CD4-positive, alpha-beta memory T cell (primary cell): ENCODE measurements at places on chromosomes 7 and 10. TPM values are rescaled to one million over a fixed set of nuclear protein-coding genes. Genes with fewer than 3 reads are reported as not detected.

Gene UPP1
- total RNA-seq: 52.7 TPM

Gene CFTR
- not detected for total RNA-seq

DNA sequence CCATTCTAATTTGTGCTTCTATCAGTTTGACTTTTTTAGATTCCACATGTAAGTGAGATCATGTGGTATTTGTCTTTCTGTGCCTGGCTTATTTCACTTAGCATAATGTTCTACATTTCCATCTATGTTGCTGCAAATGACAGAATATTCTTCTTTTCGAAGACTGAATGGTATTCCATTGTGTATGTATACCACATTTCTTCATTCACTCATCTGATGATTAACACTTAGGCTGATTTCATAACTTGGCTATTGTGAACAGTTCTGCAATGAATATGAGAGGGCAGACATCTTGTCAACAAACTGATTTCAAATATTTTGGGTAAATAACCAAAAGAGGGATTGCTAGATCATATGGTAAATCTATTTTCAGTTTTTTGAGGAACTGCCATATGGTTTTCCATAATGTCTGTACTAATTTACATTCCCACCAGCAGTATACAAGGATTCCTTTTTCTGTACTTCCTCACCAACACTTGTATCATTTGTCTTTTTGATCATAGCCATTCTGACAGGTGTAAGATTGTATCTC lies 52.9 kb downstream of the ZNF22 start:
- no peak for DNase-seq

DNA sequence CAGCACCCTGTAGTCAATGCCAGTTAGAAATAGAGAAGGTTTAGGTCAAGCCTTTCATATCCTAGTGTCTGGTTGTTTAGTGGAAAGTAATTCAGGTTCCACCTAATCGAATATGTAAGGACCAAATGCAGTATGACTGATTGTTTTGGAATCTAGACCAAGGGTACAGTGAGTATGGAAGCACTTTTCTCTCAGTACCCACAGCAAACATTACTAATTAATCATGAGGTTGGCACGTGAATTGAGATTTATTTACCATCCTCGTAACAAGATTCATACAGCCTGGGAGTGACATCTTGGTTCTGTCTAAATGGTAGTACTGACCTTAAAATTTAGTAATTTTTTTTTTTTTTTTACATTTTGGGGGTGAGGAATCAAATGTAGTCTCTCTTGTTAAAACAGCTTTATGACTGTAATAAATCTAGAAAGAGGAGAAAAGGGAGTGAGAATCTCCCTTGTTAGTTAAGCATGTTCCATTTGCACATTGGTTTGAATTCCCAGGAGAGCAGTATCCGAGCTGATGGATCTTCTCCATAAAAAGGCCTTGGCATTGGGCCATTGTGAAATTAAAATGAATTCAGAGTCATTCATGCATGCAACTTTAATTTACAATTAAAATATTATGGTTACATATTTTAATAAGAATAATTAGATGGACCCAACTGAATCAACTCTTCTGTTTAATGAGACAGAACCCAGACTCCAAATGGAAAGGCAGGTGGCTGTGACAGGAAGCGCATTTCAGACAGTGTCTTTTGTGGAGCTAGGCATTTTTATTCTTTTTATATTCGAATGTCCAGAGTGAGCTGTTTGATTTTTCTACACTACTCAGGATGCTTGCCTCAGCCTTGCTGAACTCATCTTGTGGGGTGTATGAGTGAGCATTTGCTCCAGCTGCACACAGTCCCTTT lies 57.6 kb downstream of the SNX10 start:
- DNase-seq: no peak

GRCh38 chr10:30151581-30152389 lies 92.4 kb upstream of the JCAD start:
- DNase-seq: no peak

GRCh38 chr10:72487521-72487920 lies 132.8 kb upstream of the DNAJB12 start:
- DNase-seq: no peak

Gene TMEM139
- total RNA-seq: 1.8 TPM

DNA sequence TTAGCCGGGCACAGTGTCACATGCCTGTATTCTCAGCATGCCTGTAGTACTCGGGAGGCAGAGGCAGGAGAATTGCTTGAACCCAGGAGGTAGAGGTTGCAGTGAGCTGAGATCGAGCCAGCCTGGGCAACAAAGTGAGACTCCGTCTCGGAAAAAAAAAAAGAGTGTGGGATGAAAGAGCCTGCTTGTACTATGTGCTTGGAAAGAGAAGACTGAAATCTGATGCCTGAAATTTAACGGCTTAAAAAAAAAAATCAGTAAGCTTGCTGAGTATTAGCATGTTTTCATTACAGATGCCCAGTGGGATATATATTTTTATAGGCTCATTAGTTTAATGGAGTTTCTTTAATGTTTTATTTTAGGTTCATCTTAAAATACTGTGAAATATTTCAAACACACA lies 4.2 kb downstream of the NT5C2 start:
- DNase-seq: no peak

DNA sequence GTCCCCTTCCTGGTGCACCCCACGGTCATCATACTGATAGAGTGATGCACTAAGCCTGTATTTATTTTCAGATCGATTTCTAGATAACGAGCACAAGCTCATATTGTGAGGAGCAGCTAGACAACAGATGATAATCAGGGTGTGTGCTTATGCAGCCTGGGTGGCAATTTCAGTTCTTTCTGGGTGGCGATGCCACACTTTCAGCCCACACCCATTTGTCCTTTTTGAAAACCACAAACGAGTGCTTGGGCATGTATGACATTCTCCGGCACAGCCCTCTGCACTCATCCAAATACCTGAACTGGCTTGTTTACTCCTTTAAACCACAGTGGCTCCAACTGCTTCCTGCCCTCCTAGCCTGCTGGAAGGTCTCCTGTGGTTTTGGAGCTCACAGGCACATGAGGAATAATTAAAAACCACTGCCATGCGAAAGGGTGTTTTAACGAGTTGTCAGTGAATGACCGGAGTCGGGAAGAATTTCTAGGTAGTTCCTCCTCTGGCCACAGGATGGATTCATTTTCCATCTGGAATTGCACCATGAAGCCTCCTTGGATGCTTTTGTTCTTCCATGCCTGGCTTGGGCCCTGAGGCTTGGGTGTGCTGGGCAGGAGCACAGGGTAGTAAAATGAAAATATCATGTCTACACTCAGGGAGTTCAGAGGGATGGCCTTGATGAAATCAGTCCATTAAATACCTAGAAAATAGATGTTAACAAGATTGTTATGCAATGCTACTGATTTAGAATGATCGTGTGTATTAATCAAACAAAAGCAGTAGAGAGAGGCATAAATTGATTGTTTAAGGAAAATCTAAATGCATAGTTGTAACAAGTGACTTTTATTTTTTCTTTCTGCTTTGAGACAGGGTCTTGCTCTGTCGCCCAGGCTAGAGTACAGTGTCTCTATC lies 52.4 kb upstream of the ITGB1 start:
- peak; percentile 74 for DNase-seq

DNA sequence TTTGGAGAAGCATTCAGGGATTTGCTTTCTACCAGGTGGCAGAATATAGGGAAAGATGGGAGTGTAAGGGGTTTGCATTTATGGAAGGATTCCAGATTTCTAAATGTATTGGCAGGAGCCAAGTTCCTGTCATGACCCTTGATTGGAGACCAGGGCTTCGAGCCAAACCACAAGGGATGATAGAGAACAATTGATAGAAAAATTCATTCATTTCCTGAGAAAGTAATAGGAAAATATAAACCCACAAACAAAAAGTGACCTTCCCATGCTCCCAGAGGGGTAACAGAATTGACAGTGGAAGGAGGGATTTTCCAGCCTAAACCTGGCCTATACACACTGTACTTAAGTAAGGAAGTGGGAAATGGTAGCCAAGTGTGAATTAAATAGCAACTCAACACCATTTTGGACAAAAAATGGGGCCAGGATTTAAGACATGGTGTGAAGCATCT lies 22.4 kb upstream of the IFIT2 start:
- DNase-seq: no peak

DNA sequence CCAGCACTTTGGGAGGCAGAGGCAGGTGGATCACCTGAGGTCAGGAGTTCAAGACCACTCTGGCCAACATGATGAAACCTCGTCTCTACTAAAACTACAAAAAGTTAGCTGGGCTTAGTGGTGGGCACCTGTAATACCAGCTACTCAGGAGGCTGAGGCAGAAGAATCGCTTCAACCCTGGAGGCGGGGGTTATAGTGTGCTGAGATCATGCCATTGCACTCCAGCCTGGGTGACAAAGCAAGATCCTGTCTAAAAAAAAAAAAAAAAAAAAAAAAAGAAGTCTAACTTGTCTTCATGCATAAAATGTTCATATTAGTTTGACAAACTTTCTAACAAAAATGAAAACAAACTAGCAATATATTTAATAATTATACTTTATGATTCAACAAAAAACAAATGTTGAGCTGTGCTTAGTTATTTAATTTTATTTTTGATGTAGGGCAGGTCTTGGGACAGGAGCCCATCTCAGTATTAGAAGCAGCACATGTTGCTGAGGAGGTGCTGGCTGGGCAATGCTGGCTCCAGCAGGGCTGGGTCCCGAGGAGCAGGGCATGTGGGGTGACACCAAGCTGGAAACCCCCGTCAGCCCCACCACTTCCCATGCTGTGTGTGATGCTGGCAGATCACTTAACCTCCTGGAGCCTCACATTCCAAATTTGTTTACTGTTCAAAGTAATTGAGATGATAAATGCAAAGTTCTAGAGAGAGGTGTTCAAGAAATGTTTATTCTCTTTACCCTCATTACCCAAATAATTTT lies 335.3 kb upstream of the KLF6 start:
- DNase-seq: no peak

Gene ZNHIT1
- 44.6 TPM for total RNA-seq

- no peak for DNase-seq
Measured at GRCh38 chr7:138138244-138138643, 62.0 kb downstream of the AKR1D1 start.

- no peak for DNase-seq
Measured at GRCh38 chr10:538895-539294, 150.6 kb downstream of the DIP2C start.

Gene PRKG1
- total RNA-seq: 0.06 TPM

Gene TSPAN12
- not detected for total RNA-seq

DNA sequence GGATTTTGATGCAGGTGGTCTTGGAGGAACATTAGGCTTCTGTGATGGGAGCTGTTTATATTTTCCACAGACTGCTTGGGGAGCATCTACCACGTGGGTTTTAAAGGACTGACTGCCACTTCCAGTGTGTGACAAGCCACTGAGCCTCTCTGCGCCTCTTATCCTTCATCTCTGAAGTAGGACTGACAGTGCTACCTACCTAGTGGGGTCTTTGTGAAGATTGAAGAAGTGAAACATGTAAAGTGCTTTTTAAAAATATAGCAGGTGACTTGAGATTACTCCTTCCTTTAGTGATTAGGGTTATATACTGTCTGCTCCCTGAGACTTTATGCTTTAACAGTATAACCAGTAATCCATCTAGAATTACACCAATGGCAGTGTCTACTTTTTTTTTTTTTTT lies 29.9 kb downstream of the NKX2-3 start:
- DNase-seq: no peak

DNA sequence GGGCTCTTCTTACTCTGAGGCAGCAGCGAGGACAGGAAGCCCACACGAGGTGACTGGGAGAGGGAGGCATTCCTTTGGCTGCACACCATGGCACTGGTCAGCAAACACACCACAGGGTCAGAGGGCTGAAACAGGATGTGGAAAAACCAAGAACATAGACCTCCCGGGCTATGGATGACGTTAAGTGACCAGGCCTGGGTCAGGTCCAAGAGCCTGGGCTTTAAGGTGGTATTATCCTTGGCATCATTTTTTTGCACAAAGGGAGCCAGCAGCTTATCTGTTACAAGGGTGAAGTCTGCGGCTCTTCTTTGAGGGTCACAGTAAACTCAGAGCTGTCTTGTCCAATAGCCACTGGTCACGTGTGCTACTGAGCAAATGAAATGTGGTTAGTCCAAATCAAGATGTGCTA lies 7.0 kb downstream of the WDR91 start:
- no peak for DNase-seq

Gene ARHGAP22
- 0.83 TPM for total RNA-seq

GRCh38 chr7:105213611-105214010 lies 175.1 kb downstream of the SRPK2 start:
- DNase-seq: no peak

- DNase-seq: no peak
Measured at GRCh38 chr7:77561352-77561751, 24.3 kb downstream of the PTPN12 start.

DNA sequence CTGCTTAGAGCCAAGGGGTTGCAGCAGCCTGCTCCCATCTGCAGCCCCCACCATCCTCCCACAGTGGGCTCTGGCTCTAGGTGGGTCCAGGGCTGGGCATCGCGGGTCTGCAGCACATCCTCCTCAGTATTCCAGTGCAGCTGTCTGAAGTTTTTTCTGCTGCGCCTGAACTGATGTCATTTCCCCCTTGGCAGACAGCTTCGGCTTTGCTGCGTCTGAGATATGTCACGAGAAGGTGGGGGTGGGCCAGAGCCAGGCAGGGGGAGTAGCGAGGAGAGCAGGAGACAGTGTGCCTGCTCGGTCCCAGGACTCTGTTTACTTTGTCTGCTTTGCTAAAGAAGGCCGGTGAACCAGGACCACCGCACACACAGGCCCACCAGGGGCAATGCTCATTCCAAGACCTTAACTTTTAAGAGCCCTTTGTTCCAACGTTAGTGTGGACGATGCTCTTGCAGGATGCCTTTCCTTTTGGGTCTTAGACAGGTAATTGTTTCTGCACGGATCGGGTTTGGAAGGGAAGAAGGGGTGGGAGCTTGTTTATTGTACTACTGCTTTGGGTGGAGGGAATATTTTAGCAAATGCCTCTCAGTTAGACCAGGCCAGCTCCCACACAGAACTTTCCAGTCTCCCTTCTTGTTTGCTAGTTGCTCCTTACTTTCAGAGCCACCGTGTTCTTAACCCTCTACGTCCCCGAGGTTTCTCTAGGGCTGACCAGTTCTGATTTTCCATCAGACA lies 32.4 kb downstream of the WBP1L start:
- no peak for DNase-seq

Gene FBXL13
- 0.49 TPM for total RNA-seq

Gene CALHM3
- total RNA-seq: not detected

DNA sequence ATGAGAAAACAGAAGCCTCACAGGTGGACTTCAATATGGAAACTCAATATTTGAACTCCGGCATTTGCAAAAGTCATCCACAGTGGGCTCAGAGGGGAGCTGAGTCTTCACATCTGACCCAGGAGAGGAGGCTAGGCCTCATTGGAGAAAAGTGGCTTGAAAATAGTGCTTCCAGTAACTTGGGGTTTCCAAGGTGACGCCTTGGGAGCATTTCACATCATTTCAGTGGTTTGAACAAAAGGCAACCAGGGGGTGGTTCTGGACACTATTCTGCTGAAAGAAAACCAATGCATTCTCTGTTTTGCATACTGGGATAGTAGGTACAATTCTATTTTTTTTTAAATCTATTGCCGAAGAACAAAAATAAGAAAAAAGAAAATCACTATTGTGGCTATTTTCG lies 599.2 kb upstream of the POM121L12 start:
- DNase-seq: no peak
